Substantia nigra (tissue), 51 donors: ENCODE measurements at places on chromosomes 3 and 15.

GRCh38 chr3:108292450-108292849, 3.9 kb upstream of the HHLA2 start:
- no peak for DNase-seq

DNA sequence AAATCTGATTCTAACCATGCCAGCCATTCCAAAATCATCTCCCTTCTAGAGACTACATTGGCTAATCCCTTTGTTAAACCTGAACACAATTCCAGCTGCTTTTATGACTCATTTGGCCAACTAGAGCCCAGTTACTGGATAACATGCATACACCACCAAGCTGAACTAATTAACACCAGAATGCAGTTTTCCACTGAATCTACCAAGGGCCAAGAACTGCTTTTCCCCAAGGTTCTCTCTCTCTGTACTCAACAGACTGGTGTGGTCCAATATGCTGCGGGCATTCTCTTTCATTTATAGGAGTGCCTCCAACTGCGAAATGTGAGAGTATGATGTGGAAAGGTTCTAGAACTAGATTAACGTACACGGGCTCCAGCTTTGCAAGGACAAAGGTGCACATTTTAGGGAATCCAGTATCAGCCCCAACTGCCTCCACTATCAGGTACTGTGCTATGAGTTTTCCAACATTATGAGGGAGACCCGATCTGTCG, 1.5 kb downstream of the CHSY1 start:
- no peak for DNase-seq

DNA sequence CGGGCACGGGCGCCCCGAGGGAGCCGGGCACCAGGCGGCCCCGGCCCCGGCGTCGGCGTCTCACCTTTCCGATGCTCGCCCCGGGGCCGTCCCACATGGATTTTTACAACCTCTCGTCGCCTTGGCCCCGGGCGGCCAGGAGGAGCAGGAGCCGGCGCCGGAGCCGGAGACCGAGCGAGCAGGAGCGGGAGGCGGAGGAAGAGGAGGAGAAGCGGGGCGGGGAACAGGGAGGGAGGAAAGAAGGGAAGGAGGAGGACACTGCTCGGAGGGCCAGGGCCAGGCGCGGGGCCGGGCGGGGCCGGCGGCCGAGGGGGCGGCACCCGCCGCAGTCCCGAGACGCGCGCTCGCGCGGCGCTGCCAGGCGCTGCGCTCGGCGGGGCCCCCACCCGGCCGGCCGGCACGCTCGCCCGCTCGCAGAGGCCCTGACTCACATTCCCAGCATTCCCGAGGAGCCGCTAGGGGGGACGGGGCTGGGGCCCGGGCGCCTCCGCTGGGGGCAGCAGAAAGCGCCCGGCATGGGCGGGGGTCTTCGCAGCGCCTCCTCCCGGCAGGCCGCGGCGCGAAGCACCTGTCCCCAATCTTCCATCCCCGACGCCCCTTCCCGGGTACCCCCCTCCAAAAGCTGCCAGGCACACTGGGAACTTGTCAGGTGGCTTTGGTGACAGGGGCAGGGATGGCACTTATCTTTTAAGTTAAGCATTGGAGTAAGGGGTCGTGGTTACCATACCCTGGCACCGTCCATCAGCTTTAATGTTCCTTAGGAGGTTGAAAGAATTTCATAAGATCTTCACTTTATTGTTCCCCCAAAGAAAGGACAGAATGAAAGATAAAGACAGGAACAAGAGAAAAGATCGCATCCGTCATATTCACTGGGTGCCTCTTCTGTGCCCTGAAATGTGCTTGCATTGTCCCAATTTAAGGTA, at the start of gene ERC2:
Gene ERC2 (minus strand): TSS at position 284 of the 923 bp plus-strand sequence.
- DNase-seq, result peak; percentile 20

DNA sequence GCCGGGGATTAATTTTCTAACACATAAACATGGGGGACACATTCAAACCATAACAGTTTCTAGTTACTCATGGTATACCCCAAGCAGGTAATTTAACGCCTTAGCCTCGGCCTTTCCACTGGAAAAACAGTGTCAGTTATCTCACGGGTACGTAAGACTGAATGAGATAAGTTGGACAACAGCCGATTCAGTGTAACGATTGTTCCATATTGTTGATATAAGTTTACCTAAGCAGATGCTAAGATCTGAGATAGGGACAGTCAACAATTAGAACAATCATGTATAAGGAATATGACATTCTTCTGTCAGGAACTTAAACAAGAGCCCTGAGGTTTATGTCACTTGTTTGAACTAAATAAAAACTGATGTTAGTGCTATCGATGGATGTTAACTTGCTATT, 130.8 kb downstream of the GHSR start:
- no peak for DNase-seq

GRCh38 chr3:43287500-43287873, 1.1 kb downstream of the SNRK start:
- DNase-seq, result no peak

DNA sequence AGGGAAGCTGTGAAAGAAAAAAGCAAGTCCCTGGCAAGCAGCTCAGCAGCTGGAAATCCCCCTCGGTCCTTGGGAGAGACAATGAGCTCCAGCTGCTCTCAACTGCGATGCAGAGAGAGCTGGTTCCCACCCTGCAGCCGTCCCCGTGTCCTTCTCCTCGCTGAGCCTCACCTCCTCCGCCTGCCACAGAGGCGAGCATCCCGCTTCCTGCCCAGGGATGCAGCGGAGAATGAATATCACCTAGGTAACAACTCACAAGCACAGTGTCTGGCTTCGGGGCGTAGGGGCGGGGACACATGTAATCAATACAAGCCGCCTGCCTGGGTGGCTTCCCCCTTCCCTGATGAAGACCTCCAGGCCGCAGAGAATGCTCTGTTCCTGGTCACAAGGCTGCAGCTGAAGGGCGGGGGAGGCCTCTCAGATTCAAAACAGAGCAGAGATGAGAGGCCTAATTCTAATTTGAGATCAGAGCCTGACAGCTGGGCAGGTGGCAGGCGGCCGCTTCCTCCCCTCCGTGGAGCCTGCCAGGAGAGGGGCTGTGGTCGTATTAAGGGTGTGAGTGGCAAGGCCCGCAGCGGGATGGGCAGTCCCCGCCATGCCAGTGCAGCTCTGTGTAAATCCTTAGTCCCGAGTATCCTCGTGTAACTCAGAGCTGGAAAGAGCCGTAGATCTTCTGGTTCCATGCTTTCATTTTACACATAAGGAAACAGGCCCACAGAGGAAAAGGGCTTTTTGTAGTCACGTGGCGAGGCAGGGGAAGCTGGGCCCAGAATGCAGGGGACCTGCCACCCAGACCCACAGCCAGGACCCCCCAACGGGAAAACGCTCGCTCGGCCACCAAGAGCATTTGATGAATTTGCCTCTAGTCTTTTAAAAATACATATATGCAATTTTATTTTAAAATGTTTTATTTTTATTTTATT, 24.3 kb downstream of the ZDHHC19 start:
- no peak for DNase-seq

DNA sequence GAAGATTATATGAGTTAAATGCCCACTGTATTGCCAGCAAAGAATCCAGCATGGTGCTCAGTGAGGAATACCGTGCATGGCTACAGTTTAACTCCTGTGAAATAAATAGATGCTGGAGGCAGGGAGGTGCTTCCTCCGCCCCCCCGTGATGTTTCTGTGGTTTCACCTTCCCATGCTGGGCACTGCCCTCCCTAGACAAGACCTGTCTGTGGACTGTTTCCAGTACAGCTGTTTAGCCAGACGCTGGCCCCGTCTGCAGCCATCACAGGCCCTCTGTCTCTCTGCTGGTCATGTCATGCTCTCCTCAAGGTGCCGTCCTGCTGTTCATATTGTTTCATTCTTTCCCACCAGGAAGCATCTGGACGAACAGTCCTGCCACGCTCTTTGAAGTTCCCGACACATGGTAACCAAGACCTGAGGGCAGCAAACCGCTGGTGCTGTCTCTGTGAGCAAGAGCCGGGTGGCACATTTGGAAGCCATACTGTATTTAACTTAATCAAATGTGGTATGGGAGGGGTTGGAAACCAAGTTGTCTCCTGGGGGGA, 31.4 kb downstream of the GOLGA8S start:
- no peak for DNase-seq

DNA sequence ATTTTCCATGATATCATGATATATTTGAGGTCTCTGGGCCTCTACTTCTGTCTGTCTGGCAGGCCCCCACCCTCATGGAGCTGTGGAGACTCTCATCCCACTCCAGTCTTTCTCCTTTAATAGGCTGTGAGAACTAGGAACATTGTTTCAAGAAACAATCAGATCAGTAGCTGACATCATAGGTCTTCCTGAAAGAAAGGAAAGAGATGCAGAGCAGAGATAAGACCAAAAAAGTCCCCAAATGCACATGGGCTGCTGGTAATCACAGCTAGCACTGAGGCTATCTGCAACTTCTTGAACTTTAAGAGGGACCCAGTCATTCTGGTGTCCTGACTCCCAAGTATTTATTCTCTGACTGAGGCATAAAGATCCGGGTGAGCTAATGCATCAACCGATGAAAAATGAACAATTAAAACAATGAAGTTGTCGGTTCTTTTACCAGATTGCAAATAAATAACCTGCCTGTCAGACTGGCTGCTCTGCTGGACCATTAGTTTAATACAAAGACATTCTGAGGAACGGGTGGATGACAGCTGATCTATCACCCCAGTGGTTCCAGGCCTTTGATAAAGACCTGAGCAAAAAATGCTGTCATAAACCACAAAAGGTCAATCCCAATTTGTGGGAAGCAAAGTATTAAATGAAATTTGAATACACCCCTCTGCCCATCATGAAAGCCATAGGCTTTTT, 780.8 kb upstream of the GOLIM4 start:
- no peak for DNase-seq

- DNase-seq, result no peak
These were observed 190.3 kb downstream of the SATB1 start for GRCh38 chr3:18234717-18235335.

GRCh38 chr3:191244242-191244867, 45.3 kb downstream of the OSTN start:
- DNase-seq, result no peak

GRCh38 chr3:151015767-151016477, 43.4 kb upstream of the CLRN1 start:
- DNase-seq, result no peak

GRCh38 chr3:77467702-77468625, 428.1 kb downstream of the ROBO2 start:
- no peak for DNase-seq

- no peak for DNase-seq
These were observed 418.9 kb upstream of the TPRG1 start for GRCh38 chr3:188752850-188753249.

- DNase-seq, result no peak
These were observed 47.0 kb upstream of the GK5 start for GRCh38 chr3:142272200-142272891.

- no peak for DNase-seq
These were observed 212.9 kb downstream of the CD47 start for GRCh38 chr3:107877936-107878335.

- peak; percentile 24 for DNase-seq
These were observed 65.7 kb upstream of the ALDH1L1 start for GRCh38 chr3:126245811-126246727.
